ENCODE measurements at places on chromosomes 2 and 18. TPM values are rescaled to one million over a fixed set of nuclear protein-coding genes. Genes with fewer than 3 reads are reported as not detected.

The STARD7 gene
- 156 TPM for total RNA-seq

- DNase-seq = no peak
Measured at GRCh38 chr2:9356261-9356660, 67.1 kb downstream of the ITGB1BP1 start.

- DNase-seq = no peak
Measured at GRCh38 chr2:56009758-56010458, 86.3 kb upstream of the EFEMP1 start.

The CXCR1 gene
- 5.3 TPM for total RNA-seq

The KCTD18 gene
- total RNA-seq = 13.0 TPM

- no peak for DNase-seq
Measured at GRCh38 chr2:156765450-156765849, 329.3 kb downstream of the GPD2 start.

DNA sequence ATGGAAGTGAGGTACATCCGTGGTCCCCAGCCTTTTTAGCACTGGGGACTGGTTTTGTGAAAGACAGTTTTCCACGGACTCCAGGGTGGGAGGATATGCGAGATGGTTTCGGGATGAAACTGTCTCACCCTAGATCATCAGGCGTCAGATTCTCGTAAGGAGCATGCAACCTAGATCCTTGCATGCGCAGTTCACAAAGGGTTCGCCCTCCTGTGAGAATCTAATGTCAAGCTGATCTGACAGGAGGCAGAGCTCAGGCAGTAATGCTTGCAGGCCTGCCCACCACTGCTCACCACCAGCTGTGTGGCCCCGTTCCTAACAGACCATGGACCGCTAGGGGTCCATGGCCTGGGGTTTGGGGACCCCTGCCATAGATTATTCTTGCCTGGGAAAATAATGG, 11.6 kb downstream of the B3GNT2 start:
- no peak for DNase-seq

The TEX44 gene
- total RNA-seq = not detected

The ASB18 gene
- not detected for total RNA-seq

GRCh38 chr2:235961711-235962110, 206.5 kb downstream of the GBX2 start:
- no peak for DNase-seq

The BIN1 gene
- total RNA-seq = 33.4 TPM

The FRZB gene
- total RNA-seq = 14.0 TPM

GRCh38 chr2:109353806-109354745, 225.1 kb downstream of the SH3RF3 start:
- DNase-seq = no peak

GRCh38 chr2:202757339-202757738, 114.2 kb downstream of the ICA1L start:
- no peak for DNase-seq

- no peak for DNase-seq
Measured at GRCh38 chr2:171150694-171151285, 9.9 kb downstream of the TLK1 start.

DNA sequence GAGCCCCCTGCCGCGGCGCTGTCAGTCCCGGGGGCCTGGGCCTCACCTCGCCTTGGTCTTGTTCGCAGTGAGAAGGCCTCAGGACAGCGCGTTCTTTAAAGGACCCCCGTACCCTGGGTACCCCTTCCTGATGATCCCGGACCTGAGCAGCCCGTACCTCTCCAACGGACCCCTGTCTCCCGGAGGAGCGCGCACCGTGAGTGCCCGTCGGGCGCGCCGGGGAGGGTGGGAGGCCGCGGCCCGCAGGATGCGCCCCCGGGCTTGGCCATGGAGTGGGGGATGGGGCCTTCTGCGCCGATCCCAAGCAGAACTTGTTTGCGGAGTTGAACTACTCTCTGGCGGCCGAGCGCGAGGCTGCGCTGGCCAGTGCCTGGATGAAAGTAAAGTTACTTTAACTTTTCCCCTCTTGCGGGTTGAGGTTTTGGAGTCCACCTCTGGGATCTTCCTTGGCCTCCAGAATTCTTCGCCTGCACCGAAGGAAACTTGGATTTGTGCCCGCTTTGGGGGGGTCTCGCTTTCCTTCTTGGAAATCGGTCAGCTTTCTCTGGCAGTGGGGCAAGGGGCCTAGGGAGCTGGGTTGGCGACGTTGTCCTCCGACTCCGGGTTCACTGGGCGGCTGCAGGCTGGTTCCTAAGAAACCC, 1.2 kb downstream of the TCF7L1 start:
- DNase-seq = peak; percentile 79

DNA sequence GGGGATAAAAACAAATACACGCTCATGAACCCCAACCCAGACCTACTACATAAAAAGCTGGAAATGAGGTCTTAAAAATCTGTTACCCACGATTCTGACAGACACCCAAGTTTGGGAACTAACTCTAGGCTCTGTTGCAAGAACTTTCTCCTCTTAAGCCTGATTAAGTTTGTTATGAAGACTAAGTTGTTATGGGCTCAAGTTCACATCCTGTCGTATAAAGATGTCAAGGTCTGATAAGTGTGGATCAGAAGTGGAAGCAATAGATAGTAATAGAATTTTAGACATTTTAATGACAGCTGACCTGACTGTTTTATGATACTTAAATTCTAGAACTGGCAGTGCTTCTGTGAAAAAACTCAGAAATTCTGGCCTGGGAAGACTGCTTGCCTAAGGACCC, 43.2 kb downstream of the LPIN2 start:
- no peak for DNase-seq

DNA sequence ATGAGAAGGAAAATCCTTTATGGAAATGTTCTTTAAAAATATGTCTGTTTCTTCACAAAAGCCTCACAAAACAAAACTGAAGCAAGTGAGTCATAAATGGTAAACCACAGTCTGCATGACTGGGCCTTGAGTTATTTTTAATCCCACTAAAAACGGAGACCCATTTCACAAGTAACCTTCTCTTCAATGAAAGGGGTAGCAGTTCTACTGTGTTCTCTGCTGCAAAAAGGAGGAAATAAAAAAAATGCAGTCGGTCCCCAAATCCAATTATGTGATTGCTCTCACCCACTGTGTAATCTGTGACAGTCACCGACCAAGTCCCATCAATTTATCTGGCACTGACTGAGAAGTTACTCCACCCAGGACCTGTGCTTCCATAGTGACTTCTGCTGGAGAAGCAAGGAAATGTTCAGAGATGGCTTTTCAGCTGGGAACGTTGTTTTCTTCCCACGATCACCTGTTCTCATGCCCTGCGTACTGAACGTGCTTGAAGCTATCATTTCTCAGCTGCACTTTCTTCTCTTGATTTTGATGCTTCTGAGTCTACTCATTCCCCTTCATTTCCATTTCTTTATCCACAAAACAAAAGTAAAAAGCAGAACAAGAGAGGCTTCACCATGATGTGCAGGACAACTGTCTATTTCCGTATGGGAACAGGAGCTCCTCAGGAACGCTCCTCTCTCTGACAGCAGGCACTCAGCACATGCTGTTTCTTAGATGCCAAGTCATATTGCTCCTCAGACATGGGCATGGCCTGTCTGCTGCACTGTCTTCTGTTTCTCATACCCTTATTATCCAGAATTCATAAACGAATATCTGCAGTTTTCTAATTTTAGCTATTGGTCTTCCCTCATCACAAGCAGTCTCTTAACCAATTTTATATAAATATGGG, 80.0 kb upstream of the TMEM200C start:
- DNase-seq = no peak

DNA sequence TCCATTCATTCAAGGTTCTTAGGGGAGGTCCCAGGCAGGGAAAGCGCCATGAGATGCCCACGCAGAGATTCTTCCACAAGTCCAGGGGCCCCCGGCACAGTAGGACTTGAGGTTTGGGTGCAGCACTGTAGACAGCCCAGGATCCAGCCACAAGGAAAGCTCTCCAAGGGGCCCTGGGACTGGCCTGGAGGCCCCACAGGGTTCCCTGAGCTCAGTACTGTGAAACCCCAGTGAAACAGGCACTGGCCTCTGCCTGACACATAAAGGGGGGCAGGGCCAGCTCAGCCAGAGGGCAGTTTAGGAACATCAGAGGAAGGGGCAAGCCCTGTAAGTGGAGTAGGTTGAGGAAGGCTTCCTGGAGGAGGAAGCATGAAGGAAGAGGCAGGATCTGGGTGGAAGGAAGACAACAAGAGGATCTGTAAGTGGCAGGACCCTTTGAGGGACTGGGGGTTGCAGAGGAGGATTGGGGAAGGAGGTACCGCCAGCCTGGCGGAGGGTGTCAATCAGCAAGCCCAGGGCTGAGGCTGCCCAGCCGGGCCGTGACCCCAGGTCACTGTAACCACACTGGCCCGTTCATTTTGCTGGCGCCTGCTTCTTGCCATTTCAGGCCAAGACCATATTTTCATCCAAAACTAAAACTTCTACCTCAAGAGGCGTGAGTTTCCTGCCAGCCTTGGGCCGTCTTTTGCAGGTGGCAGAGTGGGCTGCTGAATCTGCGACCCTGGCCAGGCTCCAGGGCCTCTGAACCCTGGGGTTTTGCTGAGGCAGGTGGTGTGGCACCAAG, 175.2 kb downstream of the SMAD7 start:
- no peak for DNase-seq

The STAMBP gene
- 29.9 TPM for total RNA-seq

GRCh38 chr18:11651899-11652298, 37.2 kb upstream of the GNAL start:
- no peak for DNase-seq

GRCh38 chr2:162549081-162549480, 205.1 kb downstream of the GCA start:
- no peak for DNase-seq

The STON1 gene
- 35.2 TPM for total RNA-seq

DNA sequence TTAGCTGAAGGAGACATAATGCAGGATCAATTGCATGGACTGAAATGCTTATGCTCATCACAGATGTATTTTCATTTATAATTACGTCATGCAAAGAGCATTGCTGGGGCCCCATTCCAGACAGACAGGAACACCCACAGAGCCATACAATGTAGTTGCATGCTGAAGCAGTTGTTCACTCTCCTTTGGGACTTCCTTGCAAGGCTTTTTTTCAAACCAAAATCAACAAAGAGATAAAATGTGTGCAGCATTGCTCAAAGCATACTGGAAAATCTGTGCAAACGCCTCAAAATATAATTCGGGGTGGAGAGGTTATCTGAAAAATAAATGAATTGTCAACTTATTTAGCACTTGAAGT, 463.2 kb downstream of the CDH2 start:
- DNase-seq = no peak

The MLPH gene
- total RNA-seq = 423 TPM

DNA sequence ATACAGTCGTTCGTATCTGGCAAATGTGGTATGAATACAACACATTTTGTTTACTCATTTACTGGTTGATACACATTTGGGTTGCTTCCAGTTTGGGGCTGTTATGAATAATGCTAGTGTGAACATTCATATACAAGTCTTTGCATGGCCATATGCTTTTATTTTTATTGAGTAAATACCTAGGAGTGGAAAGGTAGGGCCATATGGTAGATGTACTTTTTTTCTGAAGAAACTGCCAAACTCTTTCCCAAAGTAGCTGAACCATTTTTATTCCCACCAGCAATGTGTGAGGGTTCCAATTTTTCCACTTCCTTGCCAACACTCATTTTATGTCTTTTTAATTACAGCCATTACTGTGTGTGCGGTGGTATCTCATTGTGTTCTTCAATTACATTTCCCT, 496.2 kb upstream of the NRXN1 start:
- no peak for DNase-seq

GRCh38 chr2:175880-176820, 87.7 kb downstream of the SH3YL1 start:
- DNase-seq = no peak

GRCh38 chr2:239611222-239611795, 210.5 kb upstream of the HDAC4 start:
- no peak for DNase-seq

GRCh38 chr18:62610351-62610700, 87.5 kb downstream of the ZCCHC2 start:
- DNase-seq = no peak

- no peak for DNase-seq
Measured at GRCh38 chr2:36300697-36301096, 54.9 kb upstream of the CRIM1 start.

DNA sequence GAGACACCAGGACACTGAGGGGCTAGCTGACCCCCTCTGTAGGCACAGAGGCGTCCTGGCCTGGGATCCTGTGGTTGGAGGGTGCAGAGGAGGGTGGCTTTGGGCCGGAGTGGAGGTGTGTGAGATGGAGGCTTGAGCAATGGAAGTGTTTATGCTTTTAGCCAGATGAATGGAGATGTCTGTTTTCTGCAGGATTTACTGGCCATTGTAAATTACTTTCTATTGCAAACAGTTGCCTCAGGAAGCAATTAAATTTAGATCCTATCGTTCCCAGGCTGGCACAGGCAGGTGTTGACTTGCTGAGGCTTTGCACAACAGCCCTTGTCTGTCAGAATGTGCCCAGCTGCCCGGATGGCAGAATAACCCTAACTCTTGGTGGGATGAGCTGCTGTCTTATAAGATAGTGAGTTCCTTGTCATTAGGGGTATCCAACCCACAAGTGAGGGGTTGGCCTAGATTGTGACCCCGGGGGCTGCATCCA, 1.8 kb upstream of the ARID5A start:
- peak; percentile 18 for DNase-seq

The DRC1 gene
- total RNA-seq = not detected

- no peak for DNase-seq
Measured at GRCh38 chr2:75138528-75138927, 60.8 kb downstream of the TACR1 start.

The HOXD10 gene
- total RNA-seq = 0.55 TPM

The UCN gene
- total RNA-seq = 2.8 TPM

DNA sequence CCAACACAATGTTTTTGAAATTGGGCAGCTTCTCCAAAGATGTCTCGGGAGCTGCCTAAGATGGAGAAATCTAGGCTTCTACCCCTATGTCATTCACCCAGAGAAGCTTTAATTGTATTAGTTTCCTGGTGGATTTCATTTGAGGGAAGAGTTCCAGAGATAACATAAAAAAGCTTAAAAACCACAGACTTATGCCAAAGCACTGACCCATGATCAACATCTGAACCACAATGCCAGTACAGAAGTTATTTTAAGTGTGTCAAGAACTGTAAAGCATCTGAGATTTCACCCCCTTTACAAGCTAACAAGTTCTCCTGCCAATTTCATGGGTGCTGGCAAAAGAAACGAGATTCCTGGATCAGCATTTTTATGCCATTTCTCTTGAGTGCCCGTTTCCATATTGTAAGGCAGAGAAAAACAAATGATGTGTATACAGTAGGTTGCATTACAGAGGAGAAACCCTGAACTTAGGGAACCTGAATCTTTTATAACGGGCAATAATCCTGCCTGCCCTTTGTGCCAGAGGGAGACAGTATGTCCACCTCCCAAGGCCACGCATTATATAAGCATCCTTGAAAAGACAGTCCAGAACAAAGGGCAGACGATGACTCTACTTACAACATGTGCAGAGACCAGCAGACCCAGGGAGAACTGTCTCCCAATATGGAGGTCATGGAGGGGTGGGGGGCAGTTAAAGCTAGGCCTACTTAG, 44.1 kb downstream of the MREG start:
- DNase-seq = no peak

The EPB41L3 gene
- total RNA-seq = 68.9 TPM

The ALPG gene
- 0.49 TPM for total RNA-seq

- no peak for DNase-seq
Measured at GRCh38 chr2:167761465-167762136, 485.8 kb downstream of the STK39 start.

All from upper lobe of right lung (tissue), 1 donor.